ENCODE measurements at places on chromosomes 12 and 14.

GRCh38 chr14:79062226-79062625 is 892.1 kb downstream of the NRXN3 start:
- DNase-seq = no peak

- no peak for DNase-seq
Observed at GRCh38 chr12:110015132-110015531, 15.9 kb downstream of the ANKRD13A start.

- peak; percentile 43 for DNase-seq
Observed at GRCh38 chr14:70013271-70013873, 134.2 kb downstream of the SMOC1 start.

GRCh38 chr12:5656836-5657235 is 224.9 kb downstream of the NTF3 start:
- DNase-seq = no peak

- DNase-seq = peak; percentile 17
Observed at GRCh38 chr14:68285421-68286179, 466.0 kb downstream of the RAD51B start.

GRCh38 chr12:122895320-122895703 is 612 bp downstream of the VPS37B start:
- no peak for DNase-seq

- no peak for DNase-seq
Observed at GRCh38 chr14:103625356-103626095, 3.5 kb upstream of the KLC1 start.

GRCh38 chr14:56494167-56494566 is 85.4 kb upstream of the TMEM260 start:
- no peak for DNase-seq

DNA sequence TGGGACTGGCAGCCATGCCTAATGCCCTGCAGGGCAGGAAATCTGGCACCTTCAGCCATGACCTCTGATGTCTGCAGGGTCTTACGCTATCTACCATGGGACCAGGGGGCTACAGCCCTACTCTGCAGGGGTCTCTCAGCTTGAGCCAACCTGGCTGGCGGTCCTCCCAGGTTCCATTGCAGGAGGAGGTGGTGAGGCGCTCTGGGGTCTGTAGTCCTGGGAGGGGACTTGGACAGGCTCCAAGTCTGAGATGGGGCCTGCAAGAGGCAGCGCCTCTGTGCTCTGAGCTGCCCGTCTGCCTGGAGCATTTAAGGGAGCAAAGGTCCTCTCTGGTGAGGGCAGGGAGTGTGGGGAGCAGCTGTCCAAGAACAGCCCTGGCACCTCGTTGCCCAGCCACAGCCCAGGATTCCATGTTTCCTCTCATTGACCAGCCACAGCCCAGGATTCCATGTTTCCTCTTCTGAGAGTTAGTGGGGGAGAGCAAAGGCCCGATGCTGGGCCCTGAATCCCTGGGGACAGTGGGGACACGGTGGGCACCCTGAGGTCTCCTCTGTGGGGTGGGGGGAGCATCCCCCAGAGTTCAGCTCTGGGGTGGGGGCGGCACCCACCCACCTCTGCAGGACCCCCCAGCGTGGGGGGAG is 655 bp downstream of the PLD4 start:
- no peak for DNase-seq

- peak; percentile 35 for DNase-seq
Observed at GRCh38 chr12:62848418-62848817, 86.5 kb downstream of the PPM1H start.

Data from fibroblast of mammary gland (primary cell).